ENCODE measurements at places on chromosomes 3 and 15.

DNA sequence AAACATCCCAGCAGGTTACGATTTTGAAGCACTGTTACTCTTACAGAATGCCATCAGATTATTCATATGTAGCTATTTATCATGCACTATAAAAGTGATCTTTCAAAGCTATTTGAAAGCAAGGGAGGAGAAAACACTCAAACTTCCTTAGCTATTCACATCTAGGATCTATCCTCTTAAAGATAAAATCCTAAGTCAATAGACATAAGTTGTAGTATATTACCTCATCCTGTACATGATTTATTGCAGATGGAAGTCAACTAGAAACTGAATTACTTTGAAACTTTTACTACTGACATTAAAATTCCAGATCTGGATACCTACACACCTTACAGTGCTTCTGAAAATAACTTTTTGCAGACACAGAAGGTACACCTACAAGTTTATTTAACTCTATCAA lies 197.2 kb downstream of the MEIS2 start:
- no peak for DNase-seq

DNA sequence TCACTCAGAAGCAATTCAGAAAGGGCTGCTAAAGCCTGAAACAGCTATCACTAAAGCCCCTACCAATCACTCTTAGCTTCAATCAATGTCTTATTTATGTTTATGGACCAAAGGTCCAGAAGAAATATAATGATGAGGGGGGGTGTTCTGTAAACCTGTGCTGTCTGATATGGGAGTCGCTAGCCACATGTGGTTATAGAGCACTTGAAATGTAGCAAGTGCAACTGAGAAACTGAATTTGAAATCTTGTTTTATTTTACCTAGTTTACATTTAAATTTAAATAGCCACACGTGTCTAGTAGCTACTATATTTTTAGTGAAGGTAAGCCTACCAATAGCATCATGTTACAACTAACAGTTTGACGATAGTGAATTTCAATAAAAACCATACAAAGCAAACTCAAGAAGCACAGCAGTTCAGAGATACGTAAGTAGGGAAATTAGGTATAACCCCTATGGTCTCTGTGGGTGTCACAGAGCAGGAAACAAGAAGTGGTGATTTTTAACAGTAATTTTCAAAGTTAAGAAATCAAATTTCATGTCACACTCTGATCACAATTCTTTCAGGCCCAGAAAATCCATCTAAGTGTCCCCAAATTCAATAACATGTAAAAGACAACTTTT lies 3.6 kb downstream of the POU1F1 start:
- no peak for DNase-seq

GRCh38 chr15:99275525-99276128 lies 24.3 kb downstream of the LRRC28 start:
- DNase-seq: no peak

GRCh38 chr15:51098331-51098619 lies 3.6 kb upstream of the TNFAIP8L3 start:
- DNase-seq: no peak

- no peak for DNase-seq
These were observed 149.3 kb upstream of the TGFBR2 start for GRCh38 chr3:30457081-30457480.

DNA sequence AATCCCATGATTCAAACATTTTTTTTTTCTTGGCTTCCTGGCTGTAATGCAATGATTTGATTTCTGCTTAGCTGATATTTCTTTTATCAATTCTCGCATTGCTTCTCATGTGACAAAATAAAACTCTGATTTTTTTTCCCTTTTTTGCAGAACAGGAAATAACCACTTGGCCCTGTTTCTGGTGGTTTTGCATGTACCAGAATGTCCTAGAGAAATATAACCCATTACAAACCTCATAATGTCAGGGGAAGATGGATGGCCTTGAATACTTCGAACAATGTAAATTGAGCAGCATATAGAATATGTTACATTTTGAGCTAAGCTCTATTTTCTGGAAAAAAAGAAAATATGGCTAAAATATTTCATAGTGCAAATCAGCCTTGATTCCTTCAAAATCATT lies 275.6 kb downstream of the RAP2B start:
- no peak for DNase-seq

DNA sequence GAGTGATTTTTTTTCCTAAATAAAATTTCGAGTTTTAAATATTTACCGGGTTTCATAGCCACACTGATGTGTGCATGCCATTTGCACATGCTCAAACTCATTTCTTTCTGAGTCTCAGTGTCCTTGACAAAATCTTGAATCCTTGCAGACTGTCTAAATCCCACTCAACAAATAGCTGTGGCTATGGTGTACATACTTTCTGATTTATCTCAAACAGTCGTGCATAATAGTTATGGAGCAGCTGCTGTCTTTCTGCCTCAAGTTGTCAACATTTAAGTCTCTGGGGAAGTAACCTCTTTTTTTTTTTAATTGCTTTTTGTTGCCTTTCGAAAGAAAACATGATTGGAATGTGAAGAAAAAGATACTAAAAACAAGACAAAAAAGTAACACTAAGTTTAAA lies 52.8 kb upstream of the UTS2B start:
- no peak for DNase-seq

- DNase-seq: no peak
These were observed 87.8 kb upstream of the SEC13 start for GRCh38 chr3:10408680-10409079.

GRCh38 chr3:127083778-127084397 lies 101.0 kb downstream of the PLXNA1 start:
- DNase-seq: no peak

- peak; percentile 18 for DNase-seq
These were observed 427 bp upstream of the RNF111 start for GRCh38 chr15:58987036-58987435.

DNA sequence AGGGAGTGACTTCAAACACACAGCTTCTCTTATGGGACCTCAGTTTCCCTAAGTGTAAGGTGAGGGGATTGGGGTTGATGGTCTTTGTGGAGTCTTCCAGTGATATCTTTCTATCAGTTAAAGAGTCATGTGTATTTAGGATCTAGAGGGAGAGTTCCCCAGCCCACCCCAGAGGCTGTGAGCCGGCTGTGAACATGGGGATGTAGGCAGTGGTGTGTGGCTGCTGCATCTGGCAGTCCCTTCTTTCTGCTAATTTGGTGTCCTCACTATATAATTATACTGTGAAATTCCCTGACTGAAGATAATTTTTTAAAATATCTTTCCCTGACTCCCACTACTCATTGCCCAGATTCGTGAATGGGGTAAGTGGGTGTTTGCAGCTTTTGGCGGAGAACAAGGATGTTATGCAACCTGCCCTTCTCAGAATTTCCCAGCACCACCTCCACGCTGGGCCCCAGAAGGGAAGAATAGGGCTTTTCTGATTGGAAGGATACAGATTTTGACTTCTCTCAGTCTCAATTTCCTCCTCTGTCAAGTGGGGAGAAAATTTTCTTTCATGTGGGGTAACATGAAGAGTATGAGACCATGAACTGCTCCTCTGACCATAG lies 79.0 kb upstream of the RASGRF1 start:
- no peak for DNase-seq

Measured in A549 (cell line).